ENCODE measurements at places on chromosomes 5 and 9. TPM values are rescaled to one million over a fixed set of nuclear protein-coding genes. Genes with fewer than 3 reads are reported as not detected.

GRCh38 chr5:93673316-93673954 lies 68.0 kb downstream of the POU5F2 start:
- no peak for DNase-seq

DNA sequence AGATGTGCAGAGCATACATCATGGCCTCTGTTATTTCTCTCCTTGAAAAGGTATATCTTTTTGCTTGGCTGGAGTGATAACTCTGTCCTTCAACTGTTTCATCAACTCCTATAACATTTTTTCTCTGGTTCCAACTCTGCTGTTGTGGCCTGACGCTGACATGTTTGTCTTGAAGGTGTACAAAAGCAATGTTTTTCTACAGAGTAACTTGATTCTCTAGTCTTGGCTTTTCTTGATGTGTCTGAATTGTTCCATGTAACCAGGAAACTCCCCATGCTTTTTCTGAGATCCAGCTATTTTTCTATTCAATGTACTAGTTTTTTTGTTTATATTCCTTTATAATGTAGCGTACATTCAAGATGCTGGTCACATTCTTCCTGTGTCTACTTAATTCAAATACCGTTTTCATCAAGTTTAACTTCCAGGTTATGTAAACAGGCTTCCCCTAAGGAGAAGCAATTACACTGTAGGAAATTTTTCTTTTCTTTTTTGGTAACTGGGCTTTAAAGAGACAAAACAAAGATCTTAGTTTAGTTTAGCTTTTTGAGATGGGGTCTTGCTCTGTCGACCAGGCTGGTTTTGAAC lies 6.7 kb upstream of the CPLANE1 start:
- no peak for DNase-seq

PCDHGA12 gene
- total RNA-seq: not detected

PCDHA8 gene
- not detected for total RNA-seq

GRCh38 chr5:56212130-56212879 lies 20.8 kb downstream of the ANKRD55 start:
- DNase-seq: no peak

DNA sequence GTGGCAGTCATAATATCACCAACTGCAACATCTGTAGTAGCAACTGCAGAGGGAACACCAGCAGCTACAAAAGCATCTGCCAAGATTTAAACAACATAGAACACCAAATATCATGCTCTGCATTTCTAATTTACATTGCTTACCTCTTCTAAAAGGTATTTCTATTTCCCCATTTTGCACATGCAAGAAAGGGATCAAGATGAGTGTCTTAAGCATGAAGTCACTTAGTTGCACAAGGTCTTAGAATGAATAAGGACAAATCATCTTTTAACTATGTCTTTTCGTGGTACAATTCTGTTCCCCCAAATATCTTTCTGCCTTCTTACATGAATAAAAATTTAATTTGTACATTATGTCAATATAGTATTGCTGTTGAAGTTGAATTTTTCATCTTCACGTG lies 1746.4 kb downstream of the EFNA5 start:
- DNase-seq: no peak

F2RL2 gene
- total RNA-seq: not detected

DNA sequence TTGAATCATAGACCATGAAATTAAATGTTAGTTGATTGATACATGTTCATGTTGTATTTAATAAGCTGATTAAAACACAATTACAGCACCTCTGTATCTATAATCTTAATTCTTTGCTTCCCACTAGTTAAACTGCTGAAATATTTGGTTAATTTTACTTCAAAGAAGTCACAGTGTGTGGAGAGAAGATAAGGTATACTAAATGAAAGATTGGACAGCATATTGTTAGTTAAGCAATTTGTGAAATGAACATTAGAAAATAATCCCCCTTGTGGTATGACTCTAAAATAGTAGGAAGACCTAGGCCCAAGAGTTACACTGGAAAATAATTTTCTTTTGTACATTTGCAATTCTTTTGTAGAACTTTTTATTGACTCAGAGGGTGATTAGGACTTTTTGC lies 30.3 kb downstream of the MAN2A1 start:
- DNase-seq: no peak

RNF183 gene
- not detected for total RNA-seq

DNA sequence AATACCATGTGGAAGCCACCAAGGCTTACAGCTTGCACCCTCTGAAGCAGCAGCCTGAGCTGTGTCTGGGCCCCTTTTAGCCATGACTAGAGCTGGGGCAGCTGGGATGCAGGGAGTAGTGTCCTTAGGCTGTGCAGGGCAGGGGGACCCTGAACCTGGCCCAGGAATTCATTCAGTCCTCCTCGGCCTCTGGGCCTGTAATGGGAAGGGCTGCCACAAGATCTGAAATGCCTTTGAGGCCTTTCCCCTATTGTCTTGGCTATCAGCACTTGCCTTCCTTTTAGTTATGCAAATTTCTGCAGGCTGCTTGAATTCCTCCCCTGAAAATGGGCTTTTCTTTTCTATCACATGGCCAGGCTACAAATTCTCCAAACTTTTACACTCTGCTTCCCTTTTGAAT lies 9.0 kb downstream of the GPR150 start:
- DNase-seq: no peak

- DNase-seq: no peak
Measured at GRCh38 chr9:80698725-80699410, 990.5 kb downstream of the TLE1 start.

DNA sequence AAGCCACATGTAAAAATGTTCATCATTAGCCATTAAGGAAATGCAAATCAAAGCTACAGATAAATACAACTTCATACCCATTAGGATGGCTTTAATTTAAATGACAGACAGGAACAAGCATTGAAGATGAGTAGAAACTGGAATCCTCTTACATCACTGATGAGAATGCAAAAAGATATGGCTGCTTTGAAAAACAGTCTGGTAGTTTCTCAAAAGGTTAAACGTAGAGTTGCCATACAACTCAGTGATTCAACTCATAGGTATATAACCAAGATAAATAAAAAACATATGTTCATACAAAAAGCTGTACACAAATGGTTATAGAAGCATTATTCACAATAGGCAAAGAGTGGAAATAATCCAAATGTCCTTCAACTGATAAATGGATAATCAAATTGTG lies 228.8 kb upstream of the ZNF462 start:
- DNase-seq: no peak

ARSI gene
- total RNA-seq: not detected

SPINK6 gene
- not detected for total RNA-seq

SHC3 gene
- total RNA-seq: not detected

DNA sequence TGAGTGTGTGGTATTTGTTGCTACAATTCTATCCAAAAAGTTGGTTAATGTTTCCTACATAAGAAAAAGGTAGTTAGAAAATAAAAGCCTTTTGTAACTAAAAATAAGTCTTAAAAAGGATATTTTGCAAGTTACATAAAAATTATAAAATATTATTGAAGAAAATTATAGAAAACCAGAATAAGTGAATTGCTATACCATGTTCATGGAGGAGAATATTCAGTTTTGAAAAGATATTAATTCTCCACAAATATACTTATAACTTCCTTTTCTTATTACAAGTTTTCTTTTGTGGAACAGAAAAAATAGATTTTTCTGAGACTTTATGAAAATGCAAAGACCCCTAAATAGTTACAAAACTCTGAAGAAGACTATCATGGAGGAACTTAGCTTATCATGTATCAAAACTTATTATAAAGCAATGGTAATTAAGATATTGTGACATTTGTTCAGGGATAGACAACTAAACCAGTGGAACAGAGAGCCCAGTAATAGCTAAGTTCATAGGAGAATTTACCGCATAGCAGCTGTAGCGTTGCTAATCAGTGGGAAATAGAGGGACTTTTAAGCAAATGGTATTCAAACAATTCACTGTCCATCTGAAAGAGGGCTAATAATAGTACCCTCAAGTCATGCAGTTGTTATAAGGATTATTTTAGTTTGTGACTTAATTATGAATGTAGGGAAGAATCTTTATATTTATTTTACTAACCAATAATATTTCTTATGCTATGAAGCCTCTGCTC lies 515.2 kb upstream of the ZNF608 start:
- DNase-seq: no peak

DNA sequence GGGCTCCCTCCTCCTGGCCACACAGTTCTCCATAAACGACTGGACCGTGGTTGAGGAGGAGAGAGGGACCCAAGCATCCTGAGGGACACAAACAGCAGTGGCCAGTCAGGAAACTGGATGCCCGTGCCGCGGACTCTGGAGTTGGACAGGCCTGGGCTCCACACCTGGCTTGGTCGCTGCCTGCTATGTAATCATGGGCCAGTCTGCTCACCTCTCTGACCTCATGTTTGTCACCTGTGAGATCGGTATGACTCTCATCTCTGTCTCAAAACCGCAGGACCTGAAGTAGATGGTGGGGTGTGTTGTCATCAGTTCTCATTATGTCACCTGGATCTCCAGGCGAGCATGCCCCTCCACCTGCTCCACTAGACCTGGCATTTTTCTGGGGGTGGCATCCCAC lies 14.5 kb downstream of the CXXC5 start:
- DNase-seq: no peak

DNA sequence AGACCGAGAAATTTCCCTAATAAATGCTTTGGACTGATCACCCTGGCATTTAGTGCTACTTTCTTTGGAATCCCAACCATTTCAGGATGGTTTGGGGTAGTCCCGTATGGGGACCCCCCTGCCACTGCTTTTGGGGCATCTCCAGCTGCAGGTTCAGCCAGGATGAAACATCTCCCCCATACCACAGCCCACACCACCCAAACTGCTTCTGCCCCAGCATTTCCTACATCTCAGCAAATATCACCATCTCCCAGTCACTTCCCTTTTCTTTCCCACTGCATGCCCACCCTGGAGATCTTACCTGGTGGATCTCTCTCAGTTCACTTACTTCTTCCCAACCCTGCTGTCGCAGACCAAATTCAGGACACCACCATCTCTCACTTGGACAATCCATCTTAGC lies 4.8 kb upstream of the P4HA2 start:
- no peak for DNase-seq

GRCh38 chr5:106288979-106289378 lies 1381.8 kb downstream of the EFNA5 start:
- no peak for DNase-seq

DNA sequence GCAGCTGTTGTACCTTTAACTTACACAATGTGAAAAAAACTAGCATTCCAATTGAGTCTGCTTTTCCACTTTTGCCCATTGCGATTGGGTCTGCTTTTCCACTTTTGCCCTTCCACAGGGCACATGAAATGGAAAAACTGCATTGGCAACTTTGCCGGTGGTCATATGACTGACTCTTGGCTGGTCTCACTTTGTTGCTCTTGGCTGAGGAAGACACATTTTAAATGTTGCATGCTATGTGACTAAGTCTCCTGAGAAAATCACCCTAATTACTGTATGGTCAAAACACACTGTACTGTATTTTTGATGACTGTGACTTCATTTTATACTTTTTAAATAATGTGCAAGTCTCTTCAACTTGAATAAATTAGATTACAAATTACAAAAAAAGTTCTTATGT lies 1.6 kb upstream of the OXCT1 start:
- no peak for DNase-seq

- DNase-seq: no peak
Measured at GRCh38 chr5:150376799-150377771, 19.6 kb downstream of the TCOF1 start.

- no peak for DNase-seq
Measured at GRCh38 chr9:114909661-114910060, 20.7 kb downstream of the TNFSF8 start.

- no peak for DNase-seq
Measured at GRCh38 chr5:34715711-34716110, 59.6 kb downstream of the RAI14 start.

Measured in T-helper 17 cell (primary cell).